ENCODE measurements at places on chromosomes 3 and 15. TPM values are rescaled to one million over a fixed set of nuclear protein-coding genes. Genes with fewer than 3 reads are reported as not detected.

GRCh38 chr3:136860541-136860940, 1.5 kb upstream of the NCK1 start:
- H3K36me3 ChIP-seq, result peaks cover 3% of the 10 kb centered on the region
- peaks cover 19% of the 10 kb centered on the region for H3K27me3 ChIP-seq
- H3K27ac ChIP-seq, result peak overlapping the region; percentile 97
- peaks cover 39% of the 10 kb centered on the region for H3K4me1 ChIP-seq
- peak overlapping the region; percentile 94 for H3K4me3 ChIP-seq
- no peak for DNase-seq

GRCh38 chr15:57504599-57504940, 87.1 kb upstream of the MYZAP start:
- H3K36me3 ChIP-seq, result no peaks in the 10 kb centered on the region
- no peak for DNase-seq

DNA sequence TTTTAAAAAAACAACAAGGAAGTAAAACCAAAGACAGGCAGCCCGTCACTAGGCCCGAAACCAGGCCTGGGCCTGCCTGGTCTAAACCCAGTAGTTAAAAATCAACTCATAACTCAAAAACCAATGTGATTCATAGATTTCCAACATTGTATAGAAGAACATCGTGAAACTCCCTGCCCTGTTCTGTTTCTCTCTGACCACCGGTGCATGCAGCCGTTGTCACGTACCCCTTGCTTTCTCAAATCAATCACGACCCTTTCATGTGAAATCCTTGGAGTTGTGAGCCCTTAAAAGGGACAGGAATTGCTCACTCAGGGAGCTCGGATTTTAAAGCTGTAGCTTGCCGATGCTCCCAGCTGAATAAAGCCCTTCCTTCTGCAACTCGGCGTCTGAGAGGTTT, 89.5 kb downstream of the DCLK3 start:
- H3K4me3 ChIP-seq, result no peak overlapping the region
- no peak for DNase-seq
- no peaks in the 10 kb centered on the region for H3K4me1 ChIP-seq
- peaks cover 10% of the 10 kb centered on the region for H3K36me3 ChIP-seq

DNA sequence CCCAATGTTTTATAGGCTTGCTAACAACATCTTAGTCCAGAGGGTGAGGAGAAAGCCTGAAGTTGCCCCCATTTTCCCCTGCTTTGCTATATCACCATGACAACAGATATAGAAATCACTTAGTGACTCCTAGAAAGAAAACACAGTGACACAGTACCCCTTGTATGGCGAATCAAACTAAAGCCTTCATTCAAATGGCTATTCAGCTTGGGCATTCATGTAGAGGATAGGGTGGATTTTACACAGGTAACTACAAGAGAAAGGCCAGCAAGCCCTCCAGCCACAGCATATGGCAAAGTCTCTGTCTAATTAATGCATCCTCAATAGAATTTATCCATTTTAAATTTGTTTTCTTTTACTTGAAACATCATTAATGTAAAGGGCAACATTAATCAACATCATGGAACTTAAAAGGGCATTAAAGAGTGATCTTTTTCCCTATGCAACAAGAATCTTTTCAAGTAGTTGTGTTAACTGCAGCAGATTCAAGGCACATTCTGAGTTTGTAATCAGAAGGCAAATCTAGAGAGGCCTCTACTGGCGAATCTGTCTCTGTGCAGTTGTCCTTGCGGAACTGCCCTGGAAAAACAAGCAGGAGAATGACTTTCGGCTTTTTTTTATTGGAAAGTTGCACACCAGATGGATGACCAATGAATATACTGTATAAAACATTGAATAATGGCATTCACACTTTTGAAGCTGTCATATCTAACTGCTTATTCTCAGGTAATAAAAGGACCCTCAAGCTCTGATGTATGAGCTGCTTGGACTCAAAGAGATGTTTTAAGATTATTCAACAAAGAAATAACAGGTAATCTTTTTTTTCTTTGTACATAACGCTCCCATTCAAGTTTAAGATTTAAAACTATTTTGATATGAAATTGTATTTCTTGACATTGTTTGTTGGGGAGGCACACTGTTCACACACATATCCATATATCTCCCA, 621.7 kb upstream of the AGTR1 start:
- no peaks in the 10 kb centered on the region for H3K36me3 ChIP-seq
- no peak overlapping the region for H3K4me3 ChIP-seq
- H3K4me1 ChIP-seq, result no peaks in the 10 kb centered on the region
- H3K27ac ChIP-seq, result no peak overlapping the region
- DNase-seq, result no peak

GRCh38 chr3:30597131-30597768, 9.2 kb upstream of the TGFBR2 start:
- H3K27me3 ChIP-seq, result peaks cover 3% of the 10 kb centered on the region
- H3K27ac ChIP-seq, result no peak overlapping the region
- no peak overlapping the region for H3K4me3 ChIP-seq
- no peak for DNase-seq

The TAMM41 gene
- polyA plus RNA-seq, result 16.3 TPM

DNA sequence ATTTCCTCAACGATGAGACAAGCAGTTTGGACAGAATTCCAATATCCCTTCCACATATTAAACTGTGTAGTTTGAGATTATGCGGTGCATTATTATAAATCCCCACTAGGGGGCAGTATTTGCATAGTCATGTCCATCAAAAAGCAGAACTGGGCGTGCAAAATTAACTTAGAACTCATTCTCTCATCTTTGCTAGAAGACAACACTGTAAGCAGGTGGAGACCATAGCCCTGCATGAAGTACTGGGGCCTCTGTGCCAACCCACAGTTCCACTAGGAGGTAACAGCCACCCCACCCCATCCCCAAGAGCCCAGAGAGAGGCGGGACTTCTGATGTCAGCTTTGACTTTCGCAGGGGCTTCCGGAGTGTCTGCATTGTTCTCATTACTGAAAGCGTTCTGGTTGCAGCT, 106.6 kb upstream of the TMC3 start:
- H3K4me3 ChIP-seq, result no peak overlapping the region
- H3K27me3 ChIP-seq, result peaks cover 3% of the 10 kb centered on the region
- H3K36me3 ChIP-seq, result no peaks in the 10 kb centered on the region
- DNase-seq, result peak; percentile 35
- H3K27ac ChIP-seq, result no peak overlapping the region

DNA sequence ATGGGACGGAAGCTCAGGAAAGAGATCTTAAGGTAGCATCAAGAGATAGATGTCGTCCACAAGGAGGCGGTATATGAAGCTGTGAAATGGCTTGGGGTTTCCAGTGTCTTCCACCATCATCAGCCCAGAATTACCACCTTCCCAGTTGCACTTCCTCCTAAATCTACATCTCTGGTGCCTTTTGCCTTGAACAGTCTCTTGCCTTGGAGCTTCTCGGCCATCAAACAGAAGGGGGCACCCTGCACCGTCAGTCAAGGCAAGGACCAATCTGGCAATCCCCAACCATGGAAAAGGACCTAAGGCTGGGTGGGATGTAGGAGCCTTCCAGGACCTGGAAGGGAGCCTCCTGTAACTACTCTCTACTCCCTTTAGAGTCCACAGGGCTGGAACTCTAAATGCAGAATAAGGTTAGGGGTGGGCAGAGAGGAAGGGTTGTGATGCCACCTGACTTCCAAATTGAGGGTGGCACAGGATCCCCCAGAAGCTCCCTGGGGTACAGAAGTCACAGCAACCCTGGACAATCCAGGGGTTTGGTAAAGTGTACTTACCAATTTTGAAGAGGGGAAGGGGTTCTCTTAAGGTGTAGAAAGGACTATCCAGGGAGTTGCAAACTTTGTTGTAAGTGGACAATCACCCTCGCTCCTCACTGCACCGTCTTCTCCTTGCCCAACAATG, 1.0 kb upstream of the RYR3 start:
- no peaks in the 10 kb centered on the region for H3K36me3 ChIP-seq
- no peak overlapping the region for H3K27ac ChIP-seq
- no peak overlapping the region for H3K4me3 ChIP-seq
- DNase-seq, result no peak
- peaks cover 20% of the 10 kb centered on the region for H3K27me3 ChIP-seq

The EFCC1 gene
- polyA plus RNA-seq, result 0.55 TPM

- H3K4me3 ChIP-seq, result no peak overlapping the region
- no peak for DNase-seq
- H3K36me3 ChIP-seq, result no peaks in the 10 kb centered on the region
- H3K27me3 ChIP-seq, result peaks cover 3% of the 10 kb centered on the region
- no peak overlapping the region for H3K27ac ChIP-seq
Observed at GRCh38 chr3:54146506-54147239, 24.3 kb downstream of the CACNA2D3 start.

GRCh38 chr3:156418428-156418827, 136.5 kb downstream of the SSR3 start:
- no peak for DNase-seq
- no peak overlapping the region for H3K27ac ChIP-seq
- H3K4me3 ChIP-seq, result no peak overlapping the region

The GRK7 gene
- 0.09 TPM for polyA plus RNA-seq

The CCR9 gene
- polyA plus RNA-seq, result not detected

DNA sequence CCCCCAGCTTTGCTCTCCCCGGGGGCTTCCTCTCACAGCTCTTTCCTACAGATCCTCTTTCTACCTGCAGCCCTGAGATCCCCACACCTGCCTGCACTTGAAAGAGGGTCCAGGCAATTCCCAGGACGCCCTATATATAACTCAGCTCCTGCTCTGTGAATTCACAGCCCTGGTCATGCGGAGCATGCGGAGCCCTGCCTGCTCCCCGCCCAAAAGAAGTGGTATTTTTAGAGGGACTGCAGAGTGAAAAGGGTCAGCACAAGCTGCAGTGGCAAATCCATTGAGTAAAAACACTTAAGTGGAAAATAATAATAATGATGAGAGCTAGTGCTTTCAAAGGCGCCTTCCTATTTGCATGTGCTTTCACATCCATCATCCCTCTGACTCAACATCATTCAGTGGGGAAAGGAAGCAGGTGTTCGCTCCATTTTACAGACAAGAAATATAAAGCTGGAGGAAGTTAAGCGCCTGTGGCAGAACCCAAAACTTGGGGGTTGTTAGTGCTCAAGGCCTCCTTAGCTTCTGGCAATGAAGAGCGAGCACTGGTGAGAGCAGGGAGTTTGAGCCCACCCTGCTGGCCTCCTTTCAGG, 76.3 kb upstream of the LIPC start:
- peaks cover 9% of the 10 kb centered on the region for H3K4me1 ChIP-seq
- H3K36me3 ChIP-seq, result no peaks in the 10 kb centered on the region

GRCh38 chr15:100705841-100706240, 103.5 kb downstream of the ASB7 start:
- H3K36me3 ChIP-seq, result peaks cover 6% of the 10 kb centered on the region
- no peak for DNase-seq
- H3K27me3 ChIP-seq, result peaks cover 2% of the 10 kb centered on the region
- H3K4me1 ChIP-seq, result peaks cover 3% of the 10 kb centered on the region
- H3K27ac ChIP-seq, result no peak overlapping the region

DNA sequence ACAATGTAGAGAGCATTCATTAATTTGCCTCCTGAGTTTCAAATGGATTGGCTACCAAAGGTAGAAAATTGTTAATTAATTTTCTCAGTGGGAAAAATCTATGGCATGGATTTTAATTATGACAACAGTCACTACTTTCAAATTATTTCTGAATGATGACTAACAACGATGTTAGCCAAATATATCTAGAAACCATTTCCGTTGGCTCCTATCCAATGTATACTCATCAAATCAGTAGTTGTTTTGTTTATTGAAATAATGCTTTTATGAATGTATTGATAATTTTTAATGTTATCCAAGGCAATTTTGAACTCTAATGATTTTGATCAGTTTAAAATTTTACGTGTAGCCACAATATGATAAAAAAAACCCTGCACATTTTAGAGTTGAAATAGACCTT, 333.4 kb downstream of the NAALADL2 start:
- no peaks in the 10 kb centered on the region for H3K36me3 ChIP-seq
- no peaks in the 10 kb centered on the region for H3K27me3 ChIP-seq
- no peaks in the 10 kb centered on the region for H3K4me1 ChIP-seq
- no peak overlapping the region for H3K27ac ChIP-seq
- H3K4me3 ChIP-seq, result no peak overlapping the region

The DUOXA1 gene
- polyA plus RNA-seq, result not detected

DNA sequence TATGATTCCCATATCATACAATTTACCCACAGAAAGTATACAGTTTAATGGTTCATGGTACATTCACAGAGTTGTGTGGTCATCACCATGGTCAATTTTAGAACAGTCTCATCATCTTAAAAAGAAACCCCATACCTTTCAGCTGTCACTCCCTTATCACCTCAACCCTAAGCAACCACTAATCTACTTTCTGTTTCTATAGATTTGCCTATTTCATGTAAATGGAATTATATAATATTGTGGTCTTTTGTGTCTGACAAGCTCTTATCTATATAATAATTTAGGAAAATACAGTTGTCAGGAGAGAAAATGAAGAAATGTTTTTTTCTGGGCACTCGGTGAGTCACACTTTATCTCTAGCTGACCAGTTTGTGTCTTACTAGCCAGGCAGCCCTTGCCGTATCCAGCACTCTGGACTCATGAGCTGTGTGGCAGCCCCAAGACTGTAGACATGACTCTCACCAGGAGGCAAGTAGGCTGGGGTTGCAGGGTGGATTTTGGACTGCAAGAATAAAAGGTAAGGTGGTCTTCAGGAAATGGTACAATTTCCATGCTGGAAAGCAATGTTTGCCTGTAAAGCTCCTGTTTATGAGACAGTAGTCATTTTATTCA, 234.6 kb downstream of the THRB start:
- H3K27ac ChIP-seq, result no peak overlapping the region
- H3K27me3 ChIP-seq, result peaks cover 2% of the 10 kb centered on the region
- no peaks in the 10 kb centered on the region for H3K36me3 ChIP-seq
- no peaks in the 10 kb centered on the region for H3K4me1 ChIP-seq

GRCh38 chr3:133843634-133844033, 38.0 kb downstream of the SRPRB start:
- H3K36me3 ChIP-seq, result no peaks in the 10 kb centered on the region
- no peaks in the 10 kb centered on the region for H3K4me1 ChIP-seq
- H3K27ac ChIP-seq, result no peak overlapping the region
- H3K4me3 ChIP-seq, result no peak overlapping the region
- peaks cover 2% of the 10 kb centered on the region for H3K27me3 ChIP-seq
- DNase-seq, result no peak

DNA sequence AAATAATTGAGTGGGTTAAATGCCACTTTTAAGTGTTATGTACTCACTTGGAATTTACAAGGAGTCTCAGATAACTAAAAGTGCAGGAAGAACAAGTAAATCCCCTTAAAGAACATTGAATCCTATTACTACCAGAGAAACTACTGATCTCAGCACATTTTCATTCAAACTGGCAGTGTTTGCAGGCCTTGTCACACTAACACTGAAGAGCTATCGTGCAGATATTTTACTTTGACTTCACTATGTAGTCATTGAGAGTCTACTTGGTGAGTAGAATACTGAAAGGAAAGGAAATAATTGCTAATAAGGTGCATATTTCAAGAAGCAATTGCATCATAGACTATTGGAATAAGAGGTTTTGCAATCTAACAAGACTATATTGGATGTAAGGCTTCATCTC, 721.4 kb upstream of the CBLB start:
- no peaks in the 10 kb centered on the region for H3K36me3 ChIP-seq
- no peaks in the 10 kb centered on the region for H3K4me1 ChIP-seq
- DNase-seq, result no peak
- no peaks in the 10 kb centered on the region for H3K27me3 ChIP-seq
- H3K4me3 ChIP-seq, result no peak overlapping the region
- no peak overlapping the region for H3K27ac ChIP-seq

The CFAP100 gene
- polyA plus RNA-seq, result not detected

All from immature natural killer cell (primary cell).